ENCODE measurements at places on chromosomes 5 and 9.

- DNase-seq: no peak
Measured at GRCh38 chr9:95648225-95648624, 131.5 kb upstream of the PTCH1 start.

- DNase-seq: no peak
Measured at GRCh38 chr5:159424123-159424522, 93.8 kb upstream of the IL12B start.

DNA sequence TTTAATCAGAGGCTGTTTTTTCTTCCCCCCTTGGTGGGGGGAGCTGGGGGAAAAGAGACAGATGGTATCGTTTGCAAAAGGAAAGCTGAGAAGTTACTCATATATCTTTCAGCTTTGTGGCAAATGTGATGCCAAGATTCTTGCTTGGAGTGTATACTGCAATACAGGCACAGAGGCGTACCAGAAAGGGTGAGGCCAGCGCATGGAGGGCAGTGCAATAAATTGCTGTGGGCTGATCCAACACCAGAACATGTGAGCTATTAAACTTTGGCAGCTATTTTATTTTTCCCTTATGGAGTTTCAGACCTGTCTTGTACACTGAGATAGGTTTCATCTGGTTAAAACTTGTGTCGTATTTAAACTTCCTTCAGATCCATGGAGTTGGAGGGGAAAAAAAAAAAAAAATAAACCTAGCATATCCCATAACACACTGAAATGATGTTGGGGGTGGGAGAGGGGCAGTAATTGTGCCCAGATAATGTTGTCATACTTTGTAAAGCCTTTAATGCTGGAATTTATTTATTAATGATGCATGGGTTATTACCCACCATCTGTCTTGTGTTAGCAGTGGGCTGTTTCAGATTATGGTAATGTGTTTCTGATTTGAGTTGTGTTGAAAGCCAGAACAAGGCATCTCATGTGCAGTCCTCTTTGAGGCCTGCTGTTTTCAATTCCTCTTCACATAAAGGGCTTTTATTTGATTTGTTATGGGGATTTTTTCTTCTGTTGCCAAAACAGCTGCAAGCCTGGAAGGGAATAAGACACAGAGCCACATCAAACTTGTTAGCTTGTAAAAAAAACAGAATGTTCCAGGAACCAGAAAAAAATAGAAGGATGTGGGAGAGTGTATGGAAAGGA, 891.3 kb downstream of the TLE1 start:
- DNase-seq: peak; percentile 76

- no peak for DNase-seq
Measured at GRCh38 chr9:110844121-110844520, 175.5 kb downstream of the MUSK start.

DNA sequence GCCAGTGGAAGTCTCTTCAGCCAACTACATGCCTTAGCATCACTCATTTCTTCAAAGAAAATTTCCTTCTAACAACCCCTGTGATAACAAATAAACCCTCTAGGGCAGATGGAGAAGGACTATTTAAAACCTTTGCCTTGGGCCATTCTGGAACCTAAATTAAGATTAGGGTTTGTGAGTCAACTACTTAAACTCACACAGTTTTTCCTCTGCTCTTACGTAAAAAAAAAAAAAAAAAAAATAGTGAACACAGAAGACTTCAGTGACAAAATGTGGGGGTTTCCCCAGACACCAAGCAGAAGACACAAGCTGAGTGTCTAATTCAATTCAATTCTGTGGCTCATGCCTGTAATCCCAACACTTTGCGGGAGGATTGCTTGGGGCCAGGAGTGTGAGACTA, 65.8 kb upstream of the ERCC6L2 start:
- DNase-seq: no peak

DNA sequence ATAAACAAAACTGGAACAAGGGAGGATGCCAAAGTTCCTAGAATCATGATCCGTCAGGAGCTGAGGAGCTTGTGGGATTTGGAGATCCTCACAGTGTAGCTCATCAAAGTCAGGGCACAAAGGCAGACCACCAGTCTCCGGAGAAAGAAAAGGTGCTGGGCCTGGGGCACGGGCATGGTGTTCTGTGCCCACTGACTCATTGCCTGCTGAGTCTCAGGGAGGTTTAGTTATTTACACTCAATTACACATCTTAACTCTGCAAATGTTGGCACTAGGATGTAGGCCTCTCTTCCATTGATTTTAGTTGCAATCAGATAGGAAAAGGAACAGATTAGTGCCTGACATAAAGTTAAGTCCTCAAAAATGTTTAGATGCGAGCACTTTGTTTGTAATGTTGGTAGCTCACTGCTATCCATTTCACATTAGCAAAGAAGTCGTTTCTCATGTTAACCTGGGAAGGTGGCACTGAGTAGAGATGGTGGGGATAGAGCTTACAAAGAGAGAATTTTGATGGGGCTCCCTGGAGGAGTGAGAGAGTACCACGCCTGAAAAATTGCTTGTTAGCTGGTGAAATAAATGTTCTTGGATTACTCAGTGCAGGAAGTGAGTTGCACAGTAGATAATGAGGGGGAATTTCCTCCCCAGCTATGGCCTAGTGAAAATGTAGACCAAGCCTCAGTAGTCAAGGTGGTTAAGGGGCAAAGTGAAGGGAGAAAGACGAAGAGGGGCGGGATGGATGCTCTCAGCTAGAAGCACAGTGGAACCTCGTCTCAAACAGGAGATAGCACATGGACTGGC, 109.5 kb upstream of the CD180 start:
- DNase-seq: no peak

DNA sequence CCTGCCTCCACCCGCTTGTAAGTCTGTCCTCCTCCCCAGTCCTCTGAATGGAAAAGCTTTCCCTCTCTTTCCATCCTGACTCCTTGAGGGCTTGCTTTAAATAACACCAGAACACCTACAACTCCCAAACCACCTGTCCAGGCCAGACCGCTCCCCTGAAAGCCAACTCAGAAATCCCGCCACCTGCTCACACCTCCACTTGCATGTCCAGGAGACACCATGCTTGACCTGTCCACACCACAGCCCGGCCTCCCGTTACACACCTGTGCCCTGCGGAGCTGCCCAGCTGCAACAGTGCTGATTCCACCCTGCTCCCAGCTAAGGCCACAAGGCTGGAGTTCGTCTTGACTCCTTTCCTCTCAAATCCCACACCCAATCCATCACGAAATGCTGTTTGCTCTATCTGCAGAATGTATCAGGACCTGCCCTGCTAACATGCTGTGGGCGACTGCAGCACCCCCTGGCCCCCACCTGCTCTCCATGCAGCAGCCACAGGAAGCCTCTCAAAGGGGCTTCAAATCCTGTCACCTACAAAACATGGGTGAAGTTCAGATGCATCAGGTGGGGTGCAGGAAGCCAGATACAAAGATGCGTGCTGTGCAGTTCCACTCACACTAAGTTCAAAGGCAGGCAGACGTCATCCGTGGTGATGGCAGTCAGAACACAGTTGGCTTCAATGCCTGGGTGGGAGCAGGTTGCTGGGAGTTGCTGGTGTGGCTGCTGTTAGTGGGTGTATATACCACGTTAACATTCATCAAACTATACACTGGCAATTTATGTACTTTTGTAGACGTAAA, 166.0 kb downstream of the ROR2 start:
- no peak for DNase-seq

- peak; percentile 72 for DNase-seq
Measured at GRCh38 chr5:151924564-151925301, at the start of gene GLRA1. TSS of gene GLRA1 (minus strand) at chr5:151924851. CDS start at chr5:151924549, 302 bp downstream.

DNA sequence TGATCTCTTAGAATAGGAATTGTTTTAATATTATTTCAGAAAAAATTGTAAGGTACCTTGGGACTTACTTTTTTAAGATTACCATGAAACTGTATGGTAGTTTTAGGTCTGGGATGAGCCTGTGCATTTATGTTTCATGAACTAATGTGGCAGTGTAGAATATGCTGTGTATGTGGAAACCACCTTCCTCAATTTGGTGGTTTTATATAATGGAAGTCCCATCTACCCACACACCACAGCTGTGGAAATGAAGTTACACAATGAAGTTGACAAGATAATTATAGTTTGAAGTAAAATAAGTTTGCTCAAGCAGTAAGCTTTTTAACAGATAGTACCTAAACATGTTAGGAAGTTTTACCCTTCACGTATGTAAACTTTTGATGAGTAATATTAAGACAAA, 24.4 kb downstream of the WDR36 start:
- DNase-seq: no peak

DNA sequence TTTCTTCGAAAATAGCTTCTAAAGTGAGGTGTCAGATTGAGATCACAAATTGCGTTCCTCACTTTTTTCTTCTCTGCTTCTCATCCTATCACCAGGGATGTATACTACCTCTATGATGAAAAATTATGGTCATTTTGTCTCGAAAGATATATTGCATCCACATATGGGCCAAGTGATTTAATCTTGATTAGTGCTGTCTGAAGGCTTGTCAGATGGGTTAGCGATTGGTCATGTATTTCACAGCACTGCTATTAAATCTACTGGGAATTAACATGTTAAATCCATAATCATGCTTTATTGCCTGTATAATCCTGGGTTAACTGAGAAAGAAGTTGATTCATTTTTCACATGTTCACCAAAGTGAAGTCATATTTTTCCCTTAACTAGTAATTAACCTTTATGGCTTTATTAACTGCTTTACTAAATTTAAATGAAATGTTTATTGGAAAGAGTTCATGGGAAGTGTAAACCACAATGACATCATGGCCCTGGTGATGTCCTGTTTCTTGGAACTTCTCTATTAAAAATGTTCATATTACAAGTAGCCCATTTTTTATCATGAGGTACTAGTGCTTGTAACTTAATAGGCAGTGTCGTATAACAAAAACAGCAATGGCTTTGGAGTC, 193.3 kb downstream of the SMC2 start:
- no peak for DNase-seq

GRCh38 chr5:168858994-168859393, 279.8 kb upstream of the PANK3 start:
- DNase-seq: no peak

DNA sequence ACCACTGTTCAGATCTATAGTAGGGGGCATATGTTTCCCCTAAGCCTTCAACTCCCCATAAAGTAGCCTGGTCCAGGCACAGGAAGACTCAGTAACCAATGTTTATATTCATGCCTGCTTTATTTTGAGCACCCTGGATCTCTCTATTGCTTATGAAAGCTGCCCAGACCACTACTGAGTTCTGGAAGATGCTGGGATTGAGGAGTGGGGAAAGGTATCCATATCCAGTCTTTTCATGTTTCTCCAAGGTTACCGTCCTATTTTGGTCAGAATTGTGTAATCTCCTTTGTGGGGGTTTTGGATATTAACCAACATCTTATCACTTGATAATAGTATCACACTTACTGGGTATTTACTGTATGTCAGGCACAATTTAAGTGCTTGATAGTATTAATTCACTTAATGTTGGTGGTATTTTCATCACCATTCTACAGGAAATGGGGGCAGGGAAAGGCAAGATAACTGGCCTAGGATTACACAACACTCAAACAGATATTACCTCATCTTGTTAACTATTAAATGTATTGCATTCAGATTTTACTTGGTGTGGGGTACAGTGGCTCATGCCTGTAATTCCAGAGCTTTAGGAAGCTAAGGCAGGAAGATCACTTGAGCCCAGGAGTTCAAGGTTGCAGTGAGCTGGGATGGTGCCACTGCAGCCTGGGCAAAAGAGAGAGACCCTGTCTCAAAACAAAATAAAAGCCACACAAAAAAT, 36.3 kb downstream of the RUSC2 start:
- no peak for DNase-seq

DNA sequence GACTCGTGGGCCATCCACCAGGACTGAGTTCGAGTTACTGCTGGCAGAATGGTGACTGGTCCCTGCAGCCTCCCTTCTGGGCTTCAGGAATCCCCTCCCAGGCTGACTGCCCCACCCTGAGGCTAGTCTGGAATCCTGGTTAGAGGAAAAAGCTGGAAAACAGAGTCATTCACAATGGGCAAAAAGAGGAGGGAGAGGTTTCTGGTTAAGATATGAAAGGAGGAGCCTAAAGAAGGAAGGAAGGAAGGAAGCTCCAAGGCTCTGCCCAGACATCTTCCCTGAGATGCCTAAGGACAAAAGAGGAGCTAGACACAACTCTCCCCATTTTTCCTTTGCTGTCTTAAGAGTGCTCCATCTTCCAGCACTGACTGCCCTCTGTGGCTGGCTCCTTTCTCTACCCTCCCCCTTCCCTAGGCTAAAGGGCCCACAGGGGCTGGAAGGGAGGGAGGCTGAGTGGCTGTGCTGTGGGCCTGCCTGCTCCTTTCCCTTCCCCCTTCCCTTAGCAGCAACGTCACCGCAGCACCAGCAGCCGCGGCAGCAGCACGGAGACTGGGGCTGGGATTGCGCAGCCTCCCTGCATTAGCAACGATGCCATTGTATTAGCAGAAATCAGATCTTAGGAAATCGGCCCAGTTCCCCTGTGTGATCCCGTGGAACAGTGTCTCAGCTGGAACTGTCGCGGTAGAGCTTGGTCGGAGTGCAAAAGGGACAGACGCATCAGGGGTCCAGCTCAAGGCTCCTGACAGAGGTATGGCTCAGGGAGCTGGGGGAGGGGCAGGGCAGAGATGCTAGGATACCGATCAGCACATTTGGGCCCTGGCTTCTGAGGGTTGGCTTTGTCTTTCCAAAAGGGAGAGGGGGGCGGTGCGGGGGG, 48.7 kb downstream of the RUSC2 start:
- peak; percentile 88 for DNase-seq

GRCh38 chr9:69379270-69379982, 54.4 kb downstream of the ENTREP1 start:
- peak; percentile 64 for DNase-seq

GRCh38 chr9:76717176-76717575, 47.1 kb upstream of the PCA3 start:
- DNase-seq: no peak

DNA sequence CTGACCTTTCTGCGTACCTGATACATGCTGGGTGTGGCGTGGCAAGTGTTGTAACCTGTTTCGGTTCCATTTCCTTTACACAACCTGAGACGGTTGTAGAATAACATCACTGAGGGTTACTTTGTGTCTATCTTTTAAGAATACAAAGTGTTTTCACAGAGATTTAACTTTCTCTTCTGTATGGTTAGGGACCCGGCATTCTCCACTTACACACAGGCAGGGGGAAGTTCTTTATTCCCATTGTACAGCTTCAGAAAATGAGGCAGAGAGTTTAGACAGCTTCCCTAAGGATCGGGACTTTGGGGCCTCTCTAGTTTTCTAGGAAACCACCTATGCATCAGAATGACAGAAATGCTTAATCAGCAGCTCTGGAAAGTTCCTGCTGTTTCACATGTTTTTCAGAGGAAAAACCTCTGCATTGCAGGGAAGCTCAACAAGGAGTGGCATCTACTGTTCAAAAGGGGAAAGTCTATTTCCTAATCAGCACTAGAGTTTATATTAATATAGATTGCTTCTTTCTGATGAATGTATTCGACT, 41.3 kb downstream of the CAST start:
- DNase-seq: no peak

GRCh38 chr9:114446672-114447450, 58.4 kb downstream of the WHRN start:
- no peak for DNase-seq

- no peak for DNase-seq
Measured at GRCh38 chr5:181161534-181162175, 14.3 kb downstream of the OR2V2 start.

GRCh38 chr5:112063191-112063590, 306.2 kb upstream of the NREP start:
- no peak for DNase-seq

Data from femur (tissue), 1 donor.